ENCODE measurements at places on chromosomes 3 and 15. TPM values are rescaled to one million over a fixed set of nuclear protein-coding genes. Genes with fewer than 3 reads are reported as not detected.

The TNNC1 gene
- total RNA-seq, result 0.33 TPM

The CALML4 gene
- 1.1 TPM for total RNA-seq

The PIERCE2 gene
- 1.6 TPM for total RNA-seq

The MEGF11 gene
- not detected for total RNA-seq

The DAZL gene
- total RNA-seq, result not detected

The VILL gene
- total RNA-seq, result 5.3 TPM

The IL5RA gene
- total RNA-seq, result not detected

The ZNF860 gene
- 0.37 TPM for total RNA-seq

The GATA2 gene
- total RNA-seq, result 5.6 TPM

The CPNE9 gene
- total RNA-seq, result not detected

The WDR93 gene
- total RNA-seq, result under 0.01 TPM

The LYZL4 gene
- not detected for total RNA-seq

The TRH gene
- total RNA-seq, result not detected

The KLHL6 gene
- under 0.01 TPM for total RNA-seq

The MBD4 gene
- 22.1 TPM for total RNA-seq

The CFAP161 gene
- 0.12 TPM for total RNA-seq

Data from uterine smooth muscle cell (primary cell).